ENCODE measurements at places on chromosomes 13 and 19.

DNA sequence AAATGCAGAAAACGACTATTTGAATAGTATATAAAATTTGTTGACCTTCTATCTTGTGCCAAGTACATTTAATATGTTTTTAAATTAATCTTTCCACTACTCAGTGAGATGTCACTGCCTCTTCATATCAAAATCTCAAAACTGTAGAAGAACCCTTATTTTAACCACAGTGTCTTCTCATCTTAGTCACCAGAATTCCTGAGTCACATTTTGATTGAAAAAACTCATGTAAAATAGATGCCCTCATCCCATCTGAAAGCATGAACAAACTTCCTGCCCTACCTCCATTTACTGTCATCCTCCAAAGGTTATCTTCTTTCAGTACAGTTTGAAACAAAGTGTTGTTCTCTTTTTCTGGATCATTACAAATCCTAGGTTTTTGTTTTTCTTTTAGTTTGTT, 1215.4 kb downstream of the PCDH9 start:
- DNase-seq = no peak

DNA sequence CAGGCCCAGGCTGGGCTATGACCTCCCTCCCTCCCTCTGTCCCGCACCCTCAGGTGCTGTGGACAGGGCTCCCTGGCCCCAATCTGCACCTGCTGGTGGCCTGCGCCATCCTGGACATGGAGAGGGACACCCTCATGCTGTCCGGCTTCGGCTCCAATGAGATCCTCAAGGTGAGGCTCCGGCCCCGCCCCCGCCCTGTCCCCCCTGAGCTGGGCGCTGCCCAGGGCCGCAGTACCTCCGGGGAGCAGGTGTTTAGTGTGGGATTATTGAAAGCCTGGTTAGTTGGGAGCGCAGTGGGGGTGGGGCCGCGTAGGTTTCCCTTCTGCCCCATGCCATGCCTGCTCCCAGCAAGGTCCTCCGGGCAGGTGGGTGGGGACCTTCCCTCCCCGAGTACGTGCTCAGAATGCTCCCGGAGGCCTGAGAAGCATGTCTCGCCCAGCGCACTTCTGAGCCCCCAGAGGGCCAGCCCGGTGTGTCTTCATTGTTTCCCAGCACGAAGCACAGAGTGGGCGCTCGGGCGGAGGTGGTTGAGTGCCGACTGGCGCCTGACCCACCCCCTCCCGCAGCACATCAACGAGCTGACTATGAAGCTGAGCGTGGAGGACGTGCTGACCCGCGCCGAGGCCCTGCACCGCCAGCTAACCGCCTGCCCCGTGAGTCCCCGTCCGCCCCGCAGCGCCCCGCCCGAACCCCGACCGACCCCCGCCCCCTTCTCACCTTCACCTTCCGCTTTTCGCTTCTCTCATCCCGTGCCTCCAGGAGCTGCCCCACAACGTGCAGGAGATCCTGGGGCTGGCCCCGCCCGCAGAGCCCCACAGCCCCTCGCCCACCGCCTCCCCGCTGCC, 8.8 kb downstream of the IL4I1 start:
- no peak for DNase-seq

GRCh38 chr19:50909240-50910070, 1.7 kb downstream of the KLK4 start:
- DNase-seq = no peak

- no peak for DNase-seq
Observed at GRCh38 chr13:92656648-92657047, 570.0 kb upstream of the GPC6 start.

DNA sequence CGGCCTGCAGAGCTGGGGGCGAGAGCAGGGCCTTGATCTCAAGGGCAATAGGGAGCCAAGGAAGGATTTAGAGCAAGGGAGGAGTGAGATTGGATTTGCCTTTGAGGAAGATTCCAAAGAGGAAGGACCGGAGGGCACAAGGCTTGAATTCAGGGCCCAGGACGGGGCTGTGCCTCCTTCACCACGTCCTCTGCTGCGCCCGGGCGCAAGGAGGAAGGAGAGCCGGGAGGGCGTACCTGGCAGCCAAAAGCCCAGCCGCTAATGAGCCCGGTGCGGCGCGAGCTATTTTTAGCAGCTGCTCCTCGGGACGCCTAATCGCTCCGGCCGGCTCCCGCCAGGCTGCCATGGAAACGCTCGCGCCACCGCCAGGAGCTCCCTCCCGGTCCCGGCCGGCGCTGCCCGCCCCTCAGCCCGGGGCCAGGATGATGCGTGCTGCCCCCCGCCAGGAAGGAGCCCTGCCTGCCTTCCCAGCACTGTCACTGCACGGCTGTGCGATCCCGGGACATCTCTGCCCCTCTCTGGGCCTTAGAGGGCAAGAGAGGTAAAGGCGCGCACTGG, 31.3 kb downstream of the TINCR start:
- DNase-seq = no peak
